ENCODE measurements at places on chromosomes 11 and 22.

DNA sequence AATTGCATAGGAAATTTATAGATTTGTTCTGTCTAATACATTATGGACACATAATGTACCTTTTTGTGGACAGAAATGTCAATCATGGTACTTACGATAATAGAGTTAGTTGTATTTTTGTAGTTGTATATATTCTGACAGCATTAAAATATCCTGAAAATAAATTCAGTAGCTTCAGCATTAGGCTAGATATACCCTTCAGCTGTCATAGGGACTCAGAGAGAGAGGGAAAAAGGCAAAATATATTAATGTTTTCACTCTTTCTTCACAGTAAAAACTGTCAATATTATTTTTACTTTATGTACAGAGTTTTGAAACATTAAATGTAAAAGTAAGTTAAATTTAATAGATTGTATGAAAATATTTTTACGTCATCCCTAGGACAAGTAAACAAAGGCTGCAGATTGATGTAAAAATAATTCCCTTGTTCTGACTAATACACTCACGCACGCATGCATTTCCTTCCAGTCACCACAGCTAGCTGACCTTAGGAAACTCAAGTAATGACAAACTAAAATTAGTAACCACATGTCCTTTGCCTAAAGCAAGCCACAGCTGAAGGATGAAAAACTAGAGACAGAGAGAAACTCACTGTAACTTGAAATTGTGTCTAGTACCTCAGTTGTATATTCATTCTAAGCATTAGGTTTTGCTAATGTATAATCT is 104.7 kb upstream of the CARD18 start:
- no peak for DNase-seq

- DNase-seq, result no peak
Measured at GRCh38 chr11:119388103-119388502, 6.6 kb upstream of the USP2 start.

GRCh38 chr11:28460348-28460747 is 352.2 kb downstream of the METTL15 start:
- DNase-seq, result no peak

GRCh38 chr22:25939384-25939783 is 197.4 kb downstream of the MYO18B start:
- no peak for DNase-seq

DNA sequence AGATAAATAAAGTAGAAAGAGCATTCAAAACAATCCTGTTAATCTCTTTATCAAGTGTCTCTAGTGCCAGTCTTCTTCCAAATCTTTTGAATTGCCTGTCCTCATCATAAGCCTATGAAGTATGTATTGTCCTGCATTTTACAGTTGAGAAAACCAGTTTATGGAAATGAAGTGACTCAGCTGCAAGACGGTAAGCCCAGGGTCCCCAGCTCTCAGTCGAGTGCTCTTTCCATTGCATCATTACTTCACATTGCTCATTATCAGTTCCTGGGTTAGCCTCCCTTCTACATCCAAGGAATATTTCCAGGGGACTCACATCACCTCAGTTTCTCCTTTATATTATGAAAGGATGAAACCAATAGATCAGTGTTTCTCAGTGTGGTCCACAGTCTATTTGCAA is 9.1 kb upstream of the P4HA3 start:
- DNase-seq, result no peak

DNA sequence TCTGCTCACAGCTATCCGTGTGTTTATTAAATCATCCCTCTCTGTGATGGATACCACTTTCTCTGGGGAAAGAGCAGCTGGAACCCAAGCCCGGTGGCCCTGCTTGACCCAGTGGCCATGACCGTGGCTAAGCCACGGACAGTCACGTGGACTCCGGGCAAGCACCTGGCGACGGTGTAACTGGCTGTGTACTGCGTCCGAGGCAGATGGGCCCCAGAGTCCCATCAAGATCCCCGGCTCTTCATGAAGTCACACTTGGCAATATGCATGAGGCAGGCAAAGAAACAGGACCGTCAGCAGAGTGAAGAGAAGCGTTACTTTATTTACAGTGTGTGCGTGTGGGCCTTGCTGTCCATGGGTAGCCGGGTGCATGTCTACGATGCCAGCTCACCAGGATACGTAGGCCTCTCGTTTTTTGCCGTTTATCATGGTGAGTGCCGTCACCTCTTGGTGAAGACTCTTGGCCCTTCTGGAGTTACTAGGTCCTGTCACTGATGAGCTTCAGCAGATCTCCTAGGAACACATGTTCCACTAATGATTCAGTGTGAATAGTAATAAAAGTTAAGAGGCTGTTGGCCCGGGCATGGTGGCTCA is 366.3 kb downstream of the TBC1D22A start:
- no peak for DNase-seq

- DNase-seq, result no peak
Measured at GRCh38 chr22:49356428-49356827, 471.2 kb downstream of the BRD1 start.
